ENCODE measurements at places on chromosomes 6 and 20. TPM values are rescaled to one million over a fixed set of nuclear protein-coding genes. Genes with fewer than 3 reads are reported as not detected.

- DNase-seq: no peak
Observed at GRCh38 chr6:90347411-90347851, 50.8 kb upstream of the BACH2 start.

DNA sequence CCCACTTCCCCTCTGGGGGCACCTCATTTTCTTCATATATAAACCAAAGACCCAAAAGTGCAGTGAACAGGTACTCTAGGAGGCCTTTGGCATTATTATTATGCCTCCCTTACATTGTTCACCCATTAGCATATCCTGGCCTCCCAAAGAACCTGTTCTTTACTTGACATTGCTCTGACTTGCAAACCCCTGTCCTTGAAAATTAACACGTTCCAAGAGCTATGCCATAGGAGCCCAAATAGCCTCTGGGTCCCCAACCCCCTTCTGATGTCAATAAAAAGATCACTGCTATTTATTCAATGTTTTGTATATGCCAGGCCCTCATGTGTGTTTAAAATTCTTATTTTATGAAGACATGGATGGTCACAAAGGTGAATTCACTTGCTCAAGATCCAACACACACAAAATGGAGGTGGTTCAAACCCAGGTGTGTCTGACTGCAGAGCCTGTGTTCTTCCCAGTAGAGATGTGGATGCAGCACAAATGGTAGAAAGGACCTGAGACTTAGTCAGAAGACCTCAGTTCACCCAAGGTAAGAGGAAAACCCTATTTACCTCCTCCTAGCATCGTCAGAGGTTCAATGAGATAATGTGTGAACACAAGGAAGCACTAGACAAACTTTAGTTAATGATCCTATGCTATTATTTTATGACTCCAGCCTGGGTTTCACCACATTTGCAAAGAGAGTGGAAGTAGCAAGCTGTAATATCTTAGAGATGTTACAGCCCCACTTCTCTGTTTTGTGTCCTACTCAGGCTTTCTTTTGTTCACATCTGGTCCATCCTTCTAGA lies 36.6 kb downstream of the BCL2L1 start:
- no peak for DNase-seq

- no peak for DNase-seq
Observed at GRCh38 chr6:87932361-87932760, 115.3 kb upstream of the SPACA1 start.

GRCh38 chr20:881051-881782 lies 34.9 kb downstream of the ANGPT4 start:
- DNase-seq: no peak

- no peak for DNase-seq
Observed at GRCh38 chr6:378958-379409, 12.6 kb upstream of the IRF4 start.

- no peak for DNase-seq
Observed at GRCh38 chr6:162973980-162974379, 246.2 kb downstream of the PACRG start.

- no peak for DNase-seq
Observed at GRCh38 chr20:12014276-12014675, 96.6 kb downstream of the BTBD3 start.

- DNase-seq: no peak
Observed at GRCh38 chr6:142291512-142291911, 10.3 kb upstream of the ADGRG6 start.

DNA sequence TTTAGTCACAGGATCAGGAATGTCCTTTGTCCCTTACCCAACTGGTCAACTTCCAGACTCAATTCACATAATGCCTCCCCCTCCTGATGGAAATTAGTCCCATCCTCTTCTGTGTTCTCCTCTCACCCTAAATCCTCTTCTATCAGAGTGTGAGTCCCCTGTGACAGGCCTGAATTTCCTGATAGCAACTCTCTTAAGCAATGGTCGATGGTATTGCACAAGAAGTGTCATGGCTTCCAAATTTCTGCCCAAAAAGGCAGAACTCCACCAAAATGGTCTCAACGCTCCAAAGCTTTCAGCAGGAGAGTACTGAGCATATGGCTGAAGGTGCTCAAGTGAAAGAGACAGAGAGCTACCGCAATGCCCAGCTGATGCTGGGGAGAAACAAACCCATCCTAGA lies 2.4 kb downstream of the PREP start:
- DNase-seq: no peak

DNA sequence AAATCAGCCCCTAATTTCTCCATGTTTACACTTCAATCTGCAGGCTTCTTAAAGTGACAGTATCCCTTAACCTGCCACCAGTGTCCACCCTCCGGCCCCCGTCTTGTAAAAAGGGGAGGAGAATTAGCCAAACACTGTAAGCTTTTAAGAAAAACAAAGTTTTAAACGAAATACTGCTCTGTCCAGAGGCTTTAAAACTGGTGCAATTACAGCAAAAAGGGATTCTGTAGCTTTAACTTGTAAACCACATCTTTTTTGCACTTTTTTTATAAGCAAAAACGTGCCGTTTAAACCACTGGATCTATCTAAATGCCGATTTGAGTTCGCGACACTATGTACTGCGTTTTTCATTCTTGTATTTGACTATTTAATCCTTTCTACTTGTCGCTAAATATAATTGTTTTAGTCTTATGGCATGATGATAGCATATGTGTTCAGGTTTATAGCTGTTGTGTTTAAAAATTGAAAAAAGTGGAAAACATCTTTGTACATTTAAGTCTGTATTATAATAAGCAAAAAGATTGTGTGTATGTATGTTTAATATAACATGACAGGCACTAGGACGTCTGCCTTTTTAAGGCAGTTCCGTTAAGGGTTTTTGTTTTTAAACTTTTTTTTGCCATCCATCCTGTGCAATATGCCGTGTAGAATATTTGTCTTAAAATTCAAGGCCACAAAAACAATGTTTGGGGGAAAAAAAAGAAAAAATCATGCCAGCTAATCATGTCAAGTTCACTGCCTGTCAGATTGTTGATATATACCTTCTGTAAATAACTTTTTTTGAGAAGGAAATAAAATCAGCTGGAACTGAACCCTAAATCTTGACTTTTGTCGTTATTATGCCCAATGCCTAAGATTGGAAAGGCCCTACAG lies 4.5 kb downstream of the SOX4 start:
- no peak for DNase-seq

GRCh38 chr6:166616261-166617238 lies 10.5 kb downstream of the RPS6KA2 start:
- DNase-seq: no peak

- no peak for DNase-seq
Observed at GRCh38 chr6:49635978-49636712, 494 bp downstream of the RHAG start.

DNA sequence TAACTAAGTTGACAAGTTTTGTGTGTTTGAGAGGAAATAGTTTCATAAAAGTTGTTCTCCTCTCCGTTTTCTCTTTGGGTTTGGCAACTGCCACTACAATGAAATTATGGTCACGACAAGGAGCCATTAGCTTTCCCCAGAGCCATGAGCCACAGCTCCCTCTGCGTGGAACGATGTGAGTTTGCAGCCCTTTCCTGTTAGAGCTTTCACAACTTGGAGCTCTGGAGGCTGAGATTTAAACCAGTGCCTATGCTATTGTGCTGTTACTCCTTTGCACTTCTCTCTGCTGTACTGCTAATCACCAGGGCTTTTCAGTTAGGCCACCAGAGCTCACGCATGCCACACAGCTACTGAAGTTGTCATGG lies 29.3 kb upstream of the TXNDC5 start:
- DNase-seq: no peak

- DNase-seq: peak; percentile 90
Observed at GRCh38 chr20:51634257-51634656, 91.7 kb upstream of the NFATC2 start.

DNA sequence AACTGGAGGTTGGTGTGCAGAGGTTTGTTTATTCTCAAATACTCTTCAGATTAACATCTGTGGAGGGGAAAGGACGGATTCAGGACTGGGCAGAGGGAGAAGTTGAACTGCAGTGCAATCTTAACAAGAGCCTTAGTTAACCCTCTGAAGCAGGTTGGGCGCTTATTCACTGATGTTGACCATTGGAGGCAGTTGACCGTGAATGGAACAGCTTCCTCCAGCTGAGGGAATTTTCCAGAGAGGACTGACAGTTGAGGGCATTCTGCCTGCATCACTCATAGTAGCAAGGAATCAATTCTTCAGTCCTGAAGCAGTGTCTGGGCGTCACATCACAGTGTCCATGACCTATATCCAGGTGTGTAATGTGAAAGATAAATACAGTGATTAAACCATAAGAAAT lies 80.9 kb downstream of the PLCB4 start:
- no peak for DNase-seq

GRCh38 chr6:106087548-106088325 lies 1.6 kb downstream of the PRDM1 start:
- peak; percentile 53 for DNase-seq

GRCh38 chr6:28478518-28478917 lies 35.2 kb upstream of the ZSCAN23 start:
- DNase-seq: no peak

- DNase-seq: no peak
Observed at GRCh38 chr20:62021793-62022385, 43.8 kb downstream of the TAF4 start.

DNA sequence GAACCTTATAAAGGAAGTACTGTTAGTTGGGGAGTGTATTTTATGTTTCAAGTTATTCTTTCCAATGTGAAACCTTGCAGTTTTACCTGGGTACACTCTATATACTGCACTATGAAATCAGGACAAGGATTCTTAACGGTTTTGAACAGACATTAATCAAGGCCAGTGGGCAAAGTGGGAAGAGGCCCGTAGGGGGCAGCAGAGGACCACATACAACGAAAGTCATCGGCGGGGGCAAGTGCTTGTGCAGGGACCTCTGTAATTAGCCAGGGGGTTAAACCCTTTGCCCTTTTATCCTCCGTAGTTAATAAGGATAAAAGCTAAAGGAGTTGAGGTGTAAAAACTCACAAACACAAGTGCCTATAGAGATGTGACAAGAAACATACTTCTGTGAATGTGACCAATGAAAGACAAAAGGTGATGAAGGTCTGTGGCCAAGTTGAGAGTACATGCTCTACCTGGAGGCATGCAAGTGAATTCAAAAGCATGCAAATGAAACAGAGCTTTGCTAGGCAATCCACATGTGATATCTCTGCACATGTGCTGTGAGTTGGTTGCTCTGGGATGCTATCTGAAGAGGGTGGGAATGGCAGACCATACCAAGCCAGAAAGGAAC lies 392.7 kb upstream of the MAN1A1 start:
- DNase-seq: peak; percentile 77

GRCh38 chr6:25389471-25389870 lies 110.3 kb downstream of the CARMIL1 start:
- no peak for DNase-seq

DNA sequence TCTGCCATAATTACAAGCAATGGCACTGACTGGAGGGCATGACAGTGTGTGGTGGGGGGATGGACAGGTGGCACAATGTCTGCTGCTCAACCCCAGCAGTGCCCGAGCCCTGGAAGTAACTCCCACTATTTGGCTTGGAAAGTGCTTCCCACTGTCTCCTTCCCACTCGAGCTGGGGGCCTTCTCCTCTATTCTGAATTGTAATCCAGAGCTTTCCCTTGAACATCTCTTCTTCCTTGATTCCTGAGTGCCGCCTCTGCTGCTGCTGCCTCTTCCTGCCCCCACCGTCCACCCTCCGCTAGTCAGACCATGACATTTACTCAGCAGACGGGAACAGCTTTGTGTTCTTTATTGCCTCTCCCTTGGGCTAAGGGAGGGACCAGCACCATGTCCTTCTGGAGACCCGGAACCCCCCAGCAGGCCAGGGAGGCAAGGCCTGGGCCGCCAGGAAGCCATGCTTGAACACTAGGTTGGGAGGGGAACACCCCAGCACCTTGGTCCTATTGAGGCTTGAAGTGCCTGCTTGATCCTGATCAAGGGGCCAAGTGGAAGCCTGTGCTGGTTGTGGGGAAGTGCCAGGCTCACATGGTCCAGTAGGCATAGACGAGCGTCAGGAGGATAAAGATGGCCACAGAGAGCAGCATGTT lies 17.0 kb downstream of the CCDC167 start:
- DNase-seq: no peak

- DNase-seq: peak; percentile 53
Observed at GRCh38 chr20:19583532-19584175, 174.4 kb upstream of the RIN2 start.

DNA sequence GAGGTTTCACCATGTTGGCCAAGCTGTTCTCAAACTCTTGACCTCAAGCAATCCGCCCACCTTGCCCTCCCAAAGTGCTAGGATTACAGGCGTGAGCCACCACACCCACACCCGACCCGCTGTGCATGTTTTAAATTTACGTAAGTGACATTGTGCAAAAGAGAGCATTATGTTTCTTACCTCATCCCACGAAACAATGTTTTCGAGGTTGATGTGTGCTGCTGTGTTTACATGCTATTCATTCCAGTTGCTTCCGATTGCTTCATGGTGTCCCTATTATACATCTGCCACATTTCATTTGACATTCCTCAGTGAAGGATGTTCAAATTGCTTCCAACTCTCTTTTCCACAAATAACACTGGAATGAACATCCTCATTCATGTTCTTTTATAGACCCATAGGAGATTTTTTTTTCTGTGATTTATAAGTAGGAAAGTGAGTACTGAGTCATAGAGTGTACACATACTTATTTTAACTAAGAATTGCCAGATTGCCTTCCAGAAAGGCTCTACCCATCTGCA lies 403.9 kb upstream of the JARID2 start:
- DNase-seq: peak; percentile 24

DNA sequence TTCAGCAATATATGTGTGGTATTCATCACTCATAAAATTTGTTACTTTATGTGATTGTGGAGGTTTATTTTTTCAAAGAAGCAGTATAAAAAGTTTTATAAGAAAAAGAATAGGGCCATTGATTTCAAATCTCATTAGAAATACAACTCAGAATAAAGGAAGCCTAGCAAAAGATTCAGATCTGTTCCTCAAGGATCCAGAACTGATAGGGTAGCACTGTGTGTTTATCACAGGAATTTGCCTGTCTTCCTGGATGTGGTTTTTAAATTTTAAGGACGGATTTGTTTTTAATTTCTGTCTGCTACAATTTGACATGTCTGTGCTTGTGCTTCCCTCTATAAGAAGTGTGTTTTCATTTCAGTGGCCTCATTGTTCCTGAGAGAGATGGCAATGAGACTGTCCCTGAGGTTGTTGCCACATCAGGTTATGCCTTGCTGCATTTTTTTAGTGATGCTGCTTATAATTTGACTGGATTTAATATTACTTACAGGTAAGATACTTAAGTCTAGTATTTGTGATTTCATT lies 74.6 kb downstream of the ATRN start:
- DNase-seq: no peak

DNA sequence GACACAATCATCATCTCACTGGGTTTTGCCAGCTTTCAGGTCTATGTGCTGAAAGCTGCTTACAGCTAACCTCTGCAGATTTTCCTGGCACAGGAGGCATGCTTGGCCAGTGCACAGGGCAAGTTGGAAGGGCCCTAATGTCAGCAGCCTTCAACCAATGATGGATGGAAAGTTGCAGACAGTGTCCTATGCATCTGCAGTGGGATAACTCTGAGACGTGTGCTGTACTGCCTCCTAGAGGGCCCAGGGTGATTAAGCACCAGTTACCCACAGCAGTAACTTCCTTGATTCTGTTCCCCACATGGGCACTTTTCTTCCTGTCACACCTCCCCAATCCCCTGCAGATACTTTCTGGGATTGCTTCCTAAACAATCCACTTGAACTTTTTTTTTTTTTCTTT lies 38.6 kb downstream of the OVOL2 start:
- DNase-seq: no peak

SDC4 gene
- total RNA-seq: 97.6 TPM

COL10A1 gene
- 4.9 TPM for total RNA-seq

BPIFA1 gene
- total RNA-seq: not detected

CEP57L1 gene
- total RNA-seq: 50.1 TPM

SALL4 gene
- total RNA-seq: 5.9 TPM

NELFE gene
- total RNA-seq: 38.9 TPM

SF3B5 gene
- 103 TPM for total RNA-seq

EPHA7 gene
- 0.33 TPM for total RNA-seq

C6orf141 gene
- 20.8 TPM for total RNA-seq

NRSN1 gene
- not detected for total RNA-seq

ATXN1 gene
- total RNA-seq: 24.7 TPM
